Fibroblast of skin of right biceps (primary cell): ENCODE measurements at places on chromosomes 13 and 19.

DNA sequence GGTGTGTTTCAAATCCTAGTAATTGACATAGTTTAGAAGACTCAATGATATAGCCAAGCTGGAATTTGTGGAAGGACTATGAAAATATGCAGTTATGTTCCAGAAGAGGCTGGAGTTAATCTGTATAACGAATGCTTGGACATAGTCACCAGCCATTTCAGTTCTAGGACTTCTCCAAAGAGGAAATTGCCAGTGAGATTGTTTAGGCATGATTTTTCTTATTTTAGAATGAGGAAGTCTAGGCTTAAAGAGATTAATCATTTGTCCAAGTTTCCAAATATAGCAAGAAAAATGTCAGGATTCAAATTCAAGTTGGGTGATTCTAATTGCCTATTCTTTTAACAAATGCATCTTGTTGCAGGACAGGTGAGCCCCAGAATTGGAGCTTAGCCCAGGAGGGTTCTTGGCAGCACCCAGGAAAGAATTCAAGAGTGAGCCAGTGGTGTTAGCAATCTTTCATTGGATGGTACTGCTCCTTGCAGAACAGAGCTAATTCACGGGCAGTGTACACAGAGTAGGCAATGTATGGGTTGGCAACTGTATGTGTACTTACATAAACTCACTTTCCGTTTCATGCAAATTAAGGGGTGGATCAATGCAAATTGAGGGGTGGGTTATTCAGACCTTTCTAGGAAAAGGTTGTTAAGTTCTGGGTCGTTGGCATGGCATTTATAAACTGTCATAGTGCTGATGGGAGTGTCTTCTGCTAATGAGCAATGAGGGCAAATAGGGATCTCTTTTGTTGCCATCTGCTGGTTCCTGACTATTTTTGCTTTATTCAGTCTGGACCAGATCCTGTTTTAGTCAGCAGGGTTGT, 763.1 kb upstream of the SLITRK1 start:
- peak; percentile 95 for DNase-seq

GRCh38 chr13:37878496-37878895, 8.9 kb upstream of the TRPC4 start:
- peak; percentile 81 for DNase-seq

DNA sequence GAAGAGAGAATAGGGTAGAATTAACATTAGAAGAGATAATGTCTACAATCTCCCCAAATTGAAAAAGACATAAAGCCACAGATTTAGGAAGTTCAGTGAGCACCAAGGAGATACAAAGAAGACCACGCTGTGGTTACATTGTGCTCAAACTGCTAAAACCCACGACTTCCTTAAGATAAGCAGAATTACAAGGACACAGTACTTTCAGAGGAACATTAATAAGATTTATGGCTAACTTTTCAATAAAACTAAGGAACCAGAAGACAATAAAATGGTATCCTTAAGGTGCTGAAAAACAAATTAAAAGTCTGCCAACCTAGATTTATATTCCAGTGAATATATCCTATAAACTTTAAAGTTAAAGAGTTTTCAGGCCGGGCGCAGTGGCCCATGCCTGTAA, 7.4 kb upstream of the IL17D start:
- DNase-seq: no peak

DNA sequence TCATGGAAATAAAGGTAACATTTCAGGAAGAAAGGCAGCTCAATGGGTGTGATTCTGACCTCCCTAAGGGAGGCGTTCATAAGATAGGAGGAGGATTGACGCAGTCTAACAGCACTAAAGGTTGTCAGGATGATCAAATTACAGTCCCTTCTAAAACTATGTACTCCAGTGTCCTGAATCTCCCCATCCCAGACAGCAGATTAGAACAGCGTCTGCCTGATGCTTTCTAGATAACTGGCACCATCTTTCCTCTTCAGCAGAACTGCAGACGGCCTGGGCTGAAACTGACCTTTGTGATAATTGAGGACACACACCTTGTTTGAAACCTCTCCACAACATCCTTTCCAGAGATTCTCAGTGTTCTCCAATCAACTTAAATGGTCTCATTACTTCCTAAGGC, 25.5 kb upstream of the SACS start:
- DNase-seq: no peak

DNA sequence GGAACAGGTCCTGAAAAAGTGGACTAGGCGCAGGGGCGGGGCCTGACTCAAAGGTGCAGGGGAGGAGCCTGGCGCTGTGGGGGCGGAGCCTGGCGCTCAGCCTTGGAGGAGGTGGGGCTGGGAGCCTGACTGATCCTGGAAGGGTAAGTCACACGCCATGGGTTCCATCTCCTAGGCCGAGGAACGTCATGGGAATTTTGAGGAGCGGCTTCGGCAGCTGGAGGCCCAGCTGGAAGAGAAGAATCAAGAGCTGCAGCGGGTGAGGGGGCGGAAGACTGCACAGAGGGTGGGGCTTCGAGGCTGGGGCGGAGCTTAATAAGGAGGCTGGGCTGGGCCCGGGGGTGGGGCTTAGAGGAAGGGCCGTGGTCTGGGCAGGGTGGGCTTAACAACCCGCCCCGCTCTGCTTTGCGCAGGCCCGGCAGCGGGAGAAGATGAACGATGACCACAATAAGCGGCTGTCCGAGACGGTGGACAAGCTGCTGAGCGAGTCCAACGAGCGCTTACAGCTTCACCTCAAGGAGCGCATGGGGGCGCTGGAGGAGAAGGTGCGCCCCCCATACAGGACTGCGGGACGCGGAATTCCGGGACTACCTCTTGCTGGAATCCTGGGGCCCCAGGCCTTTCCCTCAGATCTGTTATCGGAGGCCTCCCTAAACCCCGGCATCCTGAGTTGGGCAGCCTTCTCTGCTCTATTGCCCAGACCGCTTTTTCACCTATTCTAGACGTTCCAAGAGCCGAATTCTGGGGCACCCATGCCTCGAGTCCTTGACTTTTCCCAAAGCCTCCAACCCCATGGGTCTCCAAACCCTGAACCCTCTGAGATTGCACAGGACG, 14.5 kb downstream of the PPFIA3 start:
- DNase-seq: peak; percentile 56

- DNase-seq: no peak
These were observed 101.4 kb downstream of the RNF17 start for GRCh38 chr13:24865163-24865953.

GRCh38 chr13:73948848-73949529, 185.2 kb downstream of the KLF12 start:
- DNase-seq: no peak

GRCh38 chr19:55112246-55112776, 5.1 kb downstream of the PPP1R12C start:
- no peak for DNase-seq

DNA sequence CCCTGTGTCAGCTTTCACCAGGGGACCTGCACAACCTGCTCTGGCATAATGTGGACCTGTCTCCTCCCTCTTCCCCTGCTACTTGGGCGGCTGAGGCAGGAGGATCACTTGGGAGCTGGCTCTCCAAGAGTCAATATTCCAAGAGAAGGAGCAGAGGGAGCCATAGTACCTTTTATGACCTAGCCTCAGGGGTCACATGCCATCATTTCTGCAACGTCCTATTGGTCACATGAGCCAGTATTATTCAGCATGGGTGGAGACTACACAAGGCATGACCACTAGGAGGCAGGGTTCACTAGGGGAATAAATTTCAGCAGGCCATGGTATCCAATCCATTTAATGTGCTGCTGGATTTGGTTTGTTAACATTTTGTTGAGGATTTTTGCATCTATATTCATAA, 12.0 kb upstream of the SHFL start:
- DNase-seq: peak; percentile 33

- no peak for DNase-seq
These were observed 209.7 kb downstream of the KATNAL1 start for GRCh38 chr13:30097701-30098100.

DNA sequence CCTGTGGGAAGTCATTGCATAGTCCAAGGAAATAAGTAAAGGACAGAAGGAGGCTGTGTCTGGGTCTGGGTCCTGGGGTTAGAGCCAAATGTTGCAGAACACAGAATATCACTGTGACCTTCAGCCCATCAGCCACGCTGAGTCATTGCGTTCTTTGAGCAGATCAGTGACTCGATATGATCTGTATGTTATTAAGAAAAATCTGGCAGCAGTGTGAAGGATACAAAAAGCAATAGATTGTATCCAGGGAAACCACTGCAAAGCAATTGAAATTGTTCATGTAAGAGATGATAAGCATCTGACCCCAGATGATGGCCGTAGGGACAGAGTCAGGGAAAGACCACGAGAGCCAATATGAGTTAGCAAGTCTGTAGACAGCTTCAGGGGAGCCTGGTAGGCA, 1575.1 kb upstream of the SLC10A2 start:
- DNase-seq: peak; percentile 48

DNA sequence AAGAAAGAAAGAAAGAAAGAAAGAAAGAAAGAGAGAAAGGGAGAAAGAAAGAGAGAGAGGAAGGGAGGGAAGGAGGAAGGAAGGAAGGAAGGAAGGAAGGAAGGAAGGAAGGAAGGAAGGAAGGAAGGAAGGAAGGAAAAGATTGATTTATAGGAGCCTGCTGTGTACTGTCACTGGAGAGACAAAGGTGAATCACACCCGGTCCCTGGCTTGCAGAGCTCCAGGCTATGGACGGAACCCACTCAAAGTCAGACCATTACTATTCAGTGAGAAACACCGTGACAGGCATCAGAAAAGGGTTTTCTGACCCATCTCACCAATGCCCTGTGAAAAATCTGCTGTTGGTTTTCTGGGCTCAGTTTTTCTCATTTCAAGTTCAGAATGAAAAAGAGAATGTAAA, 7.3 kb upstream of the CEACAM6 start:
- DNase-seq: no peak

DNA sequence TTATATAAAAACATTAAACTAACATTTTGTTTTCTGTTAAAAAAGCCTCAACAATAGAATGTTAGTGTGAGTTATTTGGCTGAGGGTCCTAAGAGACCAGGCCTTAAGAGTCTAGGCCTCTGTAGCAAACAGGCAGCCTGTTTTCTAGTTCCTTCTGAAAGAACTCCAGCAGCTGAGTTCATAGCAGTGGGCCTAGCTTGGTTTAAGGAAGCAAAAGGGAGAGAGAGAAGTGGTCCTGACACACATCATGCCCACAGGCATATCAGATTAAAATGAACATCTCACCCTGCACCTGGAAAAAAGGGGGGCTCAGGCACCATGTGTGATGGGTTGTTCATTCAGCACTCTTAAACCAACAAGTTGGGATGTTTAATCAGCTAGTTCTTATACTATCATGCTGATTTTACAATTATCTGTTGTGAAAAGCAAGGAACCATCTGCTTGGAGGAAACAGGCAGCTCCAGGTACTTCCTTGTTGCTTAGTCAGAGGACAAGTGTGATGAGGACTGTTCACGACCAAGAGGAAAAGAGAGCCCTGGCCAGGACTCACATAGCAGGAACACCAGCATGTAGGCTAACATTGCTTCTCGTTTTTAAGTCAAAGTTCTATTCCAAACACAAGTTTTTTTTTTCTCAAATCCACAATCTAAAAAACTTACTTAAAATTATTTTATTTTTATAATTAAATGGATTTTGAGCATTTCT, 81.3 kb upstream of the FRY start:
- no peak for DNase-seq

DNA sequence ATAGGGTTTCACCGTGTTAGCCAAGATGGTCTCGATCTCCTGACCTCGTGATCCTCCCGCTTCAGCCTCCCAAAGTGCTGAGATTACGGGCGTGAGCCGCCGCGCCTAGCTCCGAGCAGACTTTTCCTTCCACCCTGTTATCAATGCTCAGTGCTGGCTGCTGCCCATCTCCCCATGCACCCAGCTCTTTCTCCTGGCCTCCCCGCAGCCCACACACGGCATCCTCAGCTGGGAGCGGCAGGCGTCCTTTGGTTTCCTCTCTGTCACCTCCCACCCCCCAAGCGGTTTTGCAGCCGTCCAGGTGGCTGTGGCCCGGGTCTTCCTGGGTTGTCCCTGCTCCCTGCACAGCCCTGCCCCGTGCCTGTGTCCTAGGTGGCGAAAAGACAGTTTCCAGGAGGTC, 12.1 kb downstream of the PRR22 start:
- DNase-seq: no peak

- DNase-seq: peak; percentile 67
These were observed 275.0 kb upstream of the DACH1 start for GRCh38 chr13:72141855-72142519.

DNA sequence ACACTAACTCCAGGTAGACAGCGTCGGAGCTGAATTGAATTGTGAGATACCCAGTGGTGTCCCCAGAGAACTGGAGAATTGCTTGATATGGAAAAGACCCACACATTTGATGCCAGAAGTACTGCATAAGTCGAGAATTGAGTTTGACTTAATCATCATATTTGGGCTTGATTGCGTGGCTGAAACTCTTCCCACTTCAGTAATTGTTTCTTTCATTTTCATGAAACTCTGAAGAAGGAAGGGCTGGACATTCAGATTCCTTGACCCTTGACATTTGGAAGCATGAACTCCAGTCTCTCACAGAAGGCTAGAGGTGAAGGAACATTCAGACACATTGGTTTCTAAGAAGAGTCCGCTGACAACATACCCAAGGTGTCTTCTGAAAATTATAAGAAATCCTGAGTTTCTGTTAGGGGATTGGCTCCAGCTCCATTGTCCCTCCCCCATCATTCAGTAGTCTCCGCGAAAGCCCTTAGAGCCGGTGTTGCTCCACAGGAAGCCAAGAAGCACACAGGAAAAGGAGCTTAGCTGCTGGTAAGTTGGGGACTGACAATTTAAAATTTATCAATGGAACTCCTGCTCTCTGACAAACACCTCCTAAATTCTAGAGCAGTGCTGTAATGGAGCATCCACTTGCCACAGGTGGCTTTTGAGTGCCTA, at the start of gene FPR2:
Gene FPR2, plus strand, starts transcription at position 484 of the 660 bp plus-strand sequence. CDS start 7,479 bp downstream, outside the sequence.
- no peak for DNase-seq

DNA sequence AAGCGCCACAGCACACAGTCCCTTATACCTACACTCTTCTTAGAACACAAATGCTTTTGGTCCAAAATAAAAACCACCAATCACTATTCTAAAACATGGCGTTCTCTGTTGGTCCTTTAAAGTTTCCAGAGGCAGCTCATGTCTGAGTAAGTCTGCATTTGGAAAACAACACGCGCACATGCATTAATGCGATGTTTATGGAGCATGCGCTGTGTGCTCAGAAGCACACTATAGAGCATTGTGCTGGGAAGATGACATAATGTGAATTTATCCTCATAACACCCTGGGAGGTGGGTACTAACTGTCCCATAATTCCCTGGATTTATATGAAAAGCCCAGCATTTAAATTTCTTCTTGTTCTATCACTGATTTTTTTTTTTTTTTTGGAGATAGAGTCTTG, 10.7 kb downstream of the ZNF682 start:
- DNase-seq: no peak
